ENCODE measurements at places on chromosomes 3 and 15.

DNA sequence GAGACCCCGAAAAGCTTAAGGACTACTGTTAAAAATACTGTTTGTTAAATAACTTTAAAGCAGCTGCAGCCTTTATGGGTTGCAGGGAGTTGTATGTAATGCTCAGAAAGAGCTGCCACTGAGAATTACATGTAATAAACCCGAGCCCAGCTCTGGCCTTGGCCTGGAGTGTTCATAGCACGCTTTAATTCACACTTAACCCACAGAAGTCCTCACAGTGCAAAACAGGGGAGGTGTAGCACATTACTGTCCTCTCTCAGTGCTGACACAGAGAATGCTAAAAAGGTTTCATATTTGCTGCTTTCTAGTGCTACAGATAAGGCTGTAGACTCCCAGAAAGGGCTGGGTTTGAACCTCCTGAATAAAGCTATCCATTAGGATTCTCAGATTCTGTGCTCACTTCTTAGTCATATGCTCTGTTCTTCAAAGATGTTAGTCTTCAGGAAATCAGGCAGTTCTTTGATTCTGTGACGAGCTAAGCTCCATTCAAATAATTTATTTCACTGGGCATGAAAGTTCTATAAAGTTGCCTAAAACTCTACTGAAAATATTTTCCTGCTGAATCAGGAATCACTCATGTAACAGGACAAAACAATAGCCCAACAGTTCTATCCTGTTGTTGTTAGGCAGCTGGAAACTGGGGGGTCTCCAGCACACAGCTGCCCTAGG, 108.0 kb downstream of the SENP2 start:
- DNase-seq = peak; percentile 66

DNA sequence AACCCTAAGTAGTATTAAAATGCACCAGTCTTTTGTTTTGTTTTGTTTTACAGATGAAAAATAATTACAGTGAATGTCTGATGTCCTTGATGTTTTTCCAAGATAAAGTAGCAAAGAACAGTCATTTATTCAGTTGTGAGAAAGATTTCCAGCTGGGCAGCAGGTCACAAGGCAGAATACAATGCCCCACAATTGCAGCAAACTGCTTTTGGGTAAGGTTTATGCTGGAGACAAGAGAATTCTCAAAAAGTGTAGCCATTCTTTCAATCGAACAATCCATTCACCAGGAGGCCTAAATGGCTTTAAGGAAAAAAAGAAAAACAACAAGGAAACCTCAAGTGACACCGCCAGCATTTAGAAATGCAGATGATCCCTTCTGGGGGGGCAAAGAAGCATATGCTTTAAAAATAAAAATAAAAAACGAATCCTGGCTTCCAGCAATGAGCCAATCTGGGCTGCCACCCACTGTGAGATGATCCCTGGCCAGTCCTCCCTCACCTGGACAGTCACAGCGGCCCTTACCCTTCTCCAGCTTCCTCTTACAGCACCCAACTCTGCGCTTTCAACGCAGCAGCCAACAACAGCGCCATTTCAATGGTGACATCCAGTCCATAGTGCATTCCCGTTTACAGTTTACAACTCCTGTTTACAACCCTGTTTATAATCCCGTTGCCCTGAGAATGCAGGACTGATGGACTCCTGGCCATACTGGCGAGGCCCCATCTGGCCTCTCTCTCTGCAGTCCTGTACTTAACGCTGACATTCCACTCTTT, 25.7 kb upstream of the WNT5A start:
- no peak for DNase-seq

- no peak for DNase-seq
These were observed 93.8 kb downstream of the DUT start for GRCh38 chr15:48425051-48425450.

GRCh38 chr3:152264378-152264777, 4.4 kb upstream of the MBNL1 start:
- no peak for DNase-seq

- DNase-seq = peak; percentile 71
These were observed 235.6 kb upstream of the TGFBR2 start for GRCh38 chr3:30370681-30371271.

DNA sequence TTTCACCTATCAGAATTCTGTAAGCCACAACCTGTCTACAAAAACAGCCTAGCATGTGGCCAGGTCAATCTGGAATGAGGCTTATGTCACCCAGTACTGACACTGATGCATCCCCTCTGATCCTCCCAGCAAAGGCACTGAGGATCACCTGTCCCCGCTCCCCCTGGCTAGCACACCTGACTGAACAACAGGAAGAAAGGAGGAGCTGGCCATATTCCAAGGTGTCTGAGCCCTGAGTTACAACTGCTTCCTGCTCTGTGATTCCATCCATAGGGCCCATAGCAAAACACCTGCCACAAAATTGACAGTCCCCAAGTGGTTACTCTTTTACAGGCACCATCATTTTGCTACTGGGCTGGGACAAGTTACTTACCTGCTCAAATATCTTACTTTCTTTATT, 555.5 kb upstream of the CFAP20DC start:
- no peak for DNase-seq

- DNase-seq = no peak
These were observed 567.1 kb upstream of the NR2F2 start for GRCh38 chr15:95763426-95763825.

GRCh38 chr15:80072285-80072994, 13.0 kb downstream of the ZFAND6 start:
- DNase-seq = peak; percentile 95

DNA sequence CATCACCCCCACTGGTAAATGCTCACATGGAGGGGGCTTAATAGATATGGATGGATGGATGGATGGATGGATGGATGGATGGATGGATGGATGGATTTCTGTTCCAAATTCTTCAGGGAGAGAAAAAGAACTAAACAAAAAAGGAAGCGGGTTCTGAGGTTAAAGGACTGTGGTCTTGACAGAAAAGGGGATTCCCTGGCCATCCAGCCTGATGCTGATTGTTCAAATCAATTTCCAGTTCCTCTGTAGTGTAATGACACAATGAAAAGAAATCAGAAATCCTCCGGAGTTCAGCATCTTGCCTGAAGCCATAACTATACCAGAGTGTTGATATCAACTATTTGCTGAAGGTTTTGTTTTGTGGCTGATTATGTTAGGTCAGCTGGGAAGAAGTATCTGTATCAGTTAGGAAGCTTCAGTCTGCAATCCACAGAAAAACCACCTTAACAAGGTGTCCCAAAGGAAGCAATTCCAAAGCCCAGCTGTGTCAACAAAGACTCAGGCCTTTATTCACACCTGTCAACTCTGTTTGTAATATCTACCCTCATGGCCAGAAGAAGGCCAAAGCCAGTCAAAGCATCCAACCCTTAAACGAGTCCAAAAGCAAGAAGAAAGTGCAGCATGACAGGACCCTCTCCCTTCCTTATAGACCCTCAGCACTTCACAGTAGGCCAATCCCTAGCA, 24.5 kb upstream of the RASA2 start:
- DNase-seq = no peak

- DNase-seq = no peak
These were observed 162.9 kb downstream of the TIGIT start for GRCh38 chr3:114456742-114457141.

DNA sequence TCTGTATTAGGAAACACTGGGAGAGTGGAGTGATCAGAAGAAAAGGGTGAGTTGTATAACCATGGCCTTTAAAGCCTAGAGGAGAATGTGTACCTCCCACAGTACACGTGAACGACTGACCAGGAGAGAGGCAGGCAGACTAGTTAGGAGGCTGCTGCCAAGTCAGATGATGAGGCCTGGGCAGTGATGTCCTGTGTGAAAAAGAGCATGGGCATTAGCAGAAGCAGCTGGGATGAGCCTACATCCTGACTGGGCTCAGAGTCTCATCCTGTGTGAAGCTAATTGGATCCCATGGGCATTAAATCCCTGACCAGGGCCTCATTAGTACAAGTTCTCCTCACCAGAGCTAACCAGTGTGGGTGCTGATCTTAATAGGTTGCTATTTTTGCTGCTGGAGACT, 89.1 kb upstream of the SLC2A2 start:
- DNase-seq = no peak

DNA sequence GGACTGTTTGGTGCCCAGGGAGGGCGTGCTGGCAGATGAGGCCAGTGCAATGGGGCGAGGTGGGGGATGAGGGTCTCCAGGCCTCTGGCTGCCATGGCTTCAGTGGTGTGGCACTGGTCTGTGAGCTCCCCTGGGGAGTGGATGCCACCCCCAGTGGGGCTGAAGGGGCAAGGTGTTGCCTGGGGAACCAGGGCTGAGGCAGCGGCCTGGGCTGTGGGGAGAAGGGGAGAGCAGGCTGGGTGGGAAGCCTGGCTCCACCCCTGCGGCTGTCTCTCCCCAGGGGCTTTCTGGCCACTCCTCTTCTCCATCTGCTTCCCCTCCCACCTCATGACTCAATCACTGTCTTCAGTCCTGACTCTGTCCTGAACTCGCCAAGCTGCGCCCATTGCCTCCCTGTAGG, 88.4 kb upstream of the TLE3 start:
- no peak for DNase-seq

DNA sequence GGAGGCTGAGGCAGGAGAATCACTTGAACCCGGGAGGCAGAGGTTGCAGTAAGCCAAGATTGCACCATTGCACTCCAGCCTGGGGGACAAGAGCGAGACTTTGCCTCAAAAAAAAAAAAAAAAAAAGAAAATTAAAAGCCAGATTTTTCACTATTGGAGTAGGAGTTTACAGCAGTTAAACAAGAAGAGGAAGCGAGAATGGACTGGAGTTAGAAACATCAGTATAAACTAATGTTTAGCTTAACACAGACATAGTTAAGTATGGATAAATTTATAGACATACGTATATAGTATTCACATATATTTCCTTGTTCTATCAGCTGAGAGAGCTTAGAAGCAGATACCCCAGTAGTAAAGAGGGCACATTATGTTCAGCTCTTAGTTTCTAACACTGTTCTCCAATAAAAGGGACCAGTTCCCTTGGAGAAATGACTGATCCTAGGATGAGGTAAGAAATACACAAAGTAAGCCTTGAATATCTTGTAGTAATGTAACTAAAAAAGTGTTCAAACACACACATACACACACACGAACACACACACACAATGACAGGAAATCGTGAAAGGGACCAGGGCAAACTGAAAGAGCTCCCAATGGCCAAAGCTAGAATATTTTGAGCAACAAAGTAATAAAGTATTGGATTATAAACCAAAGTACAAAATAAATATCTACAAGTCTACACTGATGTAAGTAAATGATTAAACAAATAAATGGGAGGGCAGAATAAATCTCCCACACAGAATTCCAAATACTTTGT, 25.1 kb downstream of the PIK3CB start:
- no peak for DNase-seq

DNA sequence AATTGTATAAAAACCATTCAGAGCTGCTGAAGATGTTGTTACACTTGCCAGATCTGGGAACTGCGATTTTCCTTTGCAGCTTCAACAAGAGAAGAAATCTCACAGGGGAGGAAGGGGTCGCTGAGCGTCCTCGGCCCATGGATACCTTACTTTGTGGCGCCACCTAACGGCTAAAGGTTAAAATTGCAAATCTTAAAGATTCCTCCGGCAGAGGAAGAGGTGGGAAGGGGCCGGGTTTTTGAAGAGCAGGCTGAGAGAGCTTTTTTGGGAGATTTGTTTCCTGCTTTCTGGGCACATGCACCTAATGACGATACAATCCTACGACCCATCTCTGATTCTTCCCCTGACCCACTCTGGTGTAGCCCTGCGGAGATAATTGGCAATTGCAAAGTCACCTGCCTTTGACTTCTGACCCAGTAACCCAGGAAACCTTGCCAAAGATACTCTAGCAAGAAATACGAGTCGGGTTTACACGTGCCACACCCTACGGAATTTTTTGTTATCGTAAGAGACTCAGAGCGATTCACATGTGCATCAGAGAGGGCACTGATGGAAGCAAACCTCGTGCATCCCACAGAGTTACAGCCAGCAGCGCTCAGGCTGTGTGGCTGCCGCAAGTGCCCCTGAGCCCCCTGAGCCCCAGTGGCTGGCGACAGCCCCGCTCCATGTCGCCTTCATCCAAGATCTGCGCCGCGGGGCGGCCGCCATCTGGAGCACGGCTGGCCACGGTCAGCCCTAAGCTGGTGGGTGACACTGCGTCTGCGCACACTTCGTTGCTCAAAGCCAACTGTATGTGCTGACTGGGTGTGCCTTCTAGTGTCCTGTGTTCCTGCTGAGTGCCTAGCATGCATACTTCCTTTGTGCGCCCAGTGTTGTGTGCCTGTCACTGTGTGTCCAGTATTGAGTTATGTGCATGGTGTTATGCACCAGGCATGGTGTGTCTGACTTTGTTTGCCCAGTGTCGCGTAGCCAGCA, 55.2 kb upstream of the CHRNA7 start:
- peak; percentile 28 for DNase-seq

All from astrocyte of the spinal cord (primary cell).